ENCODE measurements at places on chromosomes 12 and 14. TPM values are rescaled to one million over a fixed set of nuclear protein-coding genes. Genes with fewer than 3 reads are reported as not detected.

Gene GPR84
- total RNA-seq = not detected

DNA sequence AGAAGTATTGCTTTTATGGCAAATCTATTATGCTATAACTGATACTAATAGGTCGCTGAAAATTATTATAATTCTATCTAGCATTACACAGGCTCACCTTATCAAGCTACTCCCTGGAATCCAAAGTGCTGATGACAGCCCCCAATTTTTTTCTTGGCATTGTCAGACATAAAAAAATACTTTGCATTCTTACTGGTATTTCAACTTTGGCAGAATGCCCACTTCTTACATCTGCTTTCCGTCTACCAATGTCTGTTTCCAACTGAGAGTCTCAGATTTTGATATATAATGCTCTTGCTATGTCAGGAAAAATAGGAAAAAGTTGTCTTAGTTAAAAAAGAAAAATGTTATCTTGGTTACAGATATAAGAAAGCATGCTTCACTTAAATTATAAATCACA is 615.4 kb downstream of the C12orf50 start:
- no peak for DNase-seq

- DNase-seq = no peak
Observed at GRCh38 chr12:69524331-69524630, 54.1 kb downstream of the FRS2 start.

Gene DHRS7
- total RNA-seq = 64.8 TPM

GRCh38 chr14:58118097-58118815 is 33.8 kb downstream of the ARMH4 start:
- DNase-seq = peak; percentile 55

DNA sequence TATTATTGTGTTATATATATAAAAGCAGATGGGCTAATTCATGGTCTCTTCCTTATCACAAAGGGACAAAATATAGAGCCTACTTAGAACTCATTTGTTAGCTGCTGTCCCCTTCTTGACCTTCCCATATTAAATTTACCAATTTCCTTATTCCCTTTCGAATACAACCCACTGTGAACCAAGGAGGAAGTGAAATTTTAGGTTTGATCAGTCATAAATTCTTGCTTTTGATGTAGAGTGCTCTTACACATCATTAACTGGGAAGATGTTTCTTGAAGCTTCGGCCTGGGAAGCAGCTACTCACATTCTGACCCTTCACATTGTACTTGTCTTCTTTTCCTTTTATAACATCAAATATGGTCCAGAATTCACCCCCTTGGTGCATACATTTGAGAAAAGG is 579.0 kb downstream of the LRFN5 start:
- no peak for DNase-seq

DNA sequence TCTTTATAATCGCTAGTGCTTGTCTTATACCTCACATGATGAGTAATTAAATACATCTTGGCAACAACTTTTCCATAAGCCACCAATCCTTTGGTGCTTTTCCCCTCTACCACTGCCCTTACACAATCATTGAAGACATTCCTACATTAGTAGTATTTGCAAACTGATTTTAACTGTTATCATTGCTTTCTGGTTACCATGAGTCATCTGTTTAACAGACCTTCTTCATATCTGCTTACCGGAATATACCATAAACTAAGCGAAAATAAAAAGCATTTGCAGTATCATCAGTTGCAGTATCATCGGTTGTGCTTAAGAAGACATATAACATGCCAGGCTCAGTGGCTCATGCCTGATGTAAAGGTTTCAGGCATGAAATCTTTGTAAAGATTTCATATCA is 54.8 kb upstream of the PLEKHA5 start:
- DNase-seq = no peak

DNA sequence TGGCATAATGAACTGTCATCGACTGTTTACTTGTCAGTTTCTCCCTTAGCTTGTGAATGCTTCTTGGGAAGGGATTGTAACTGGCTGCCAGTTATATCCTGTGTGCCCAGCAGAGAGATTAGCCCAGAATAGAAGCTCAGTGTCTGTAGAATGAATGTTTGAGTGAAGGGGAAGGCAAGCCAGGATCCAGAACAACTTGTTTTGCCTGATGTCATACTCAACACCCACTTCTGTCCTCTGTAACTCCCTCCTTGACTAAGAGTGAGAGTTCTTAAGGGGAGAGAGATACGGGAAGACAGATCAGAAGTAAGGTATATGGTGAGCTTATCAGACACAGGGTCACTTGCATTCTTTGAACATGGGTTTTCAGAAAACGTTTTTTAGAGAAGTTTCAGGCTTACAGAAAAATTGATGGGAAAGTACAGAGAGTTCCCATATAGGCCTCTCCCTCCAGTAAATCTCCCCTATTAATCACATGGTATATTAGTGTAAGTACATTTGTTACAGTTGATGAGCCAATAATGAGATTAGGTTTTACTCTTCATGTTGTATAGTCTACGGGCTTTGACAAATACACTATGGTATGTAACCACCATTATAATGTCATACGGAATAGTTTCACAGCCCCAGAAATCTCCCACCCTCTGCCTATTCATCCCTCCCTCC is 5.6 kb upstream of the SPPL3 start:
- DNase-seq = no peak

Gene RNF212B
- not detected for total RNA-seq

Gene GUCY2C
- 0.17 TPM for total RNA-seq

- no peak for DNase-seq
Observed at GRCh38 chr14:35222872-35223466, 69.2 kb upstream of the PSMA6 start.

- DNase-seq = peak; percentile 36
Observed at GRCh38 chr12:7175493-7175892, 14.0 kb upstream of the PEX5 start.

Gene KRT6A
- total RNA-seq = not detected

- peak; percentile 35 for DNase-seq
Observed at GRCh38 chr12:48001505-48002413, 2.5 kb downstream of the COL2A1 start.

DNA sequence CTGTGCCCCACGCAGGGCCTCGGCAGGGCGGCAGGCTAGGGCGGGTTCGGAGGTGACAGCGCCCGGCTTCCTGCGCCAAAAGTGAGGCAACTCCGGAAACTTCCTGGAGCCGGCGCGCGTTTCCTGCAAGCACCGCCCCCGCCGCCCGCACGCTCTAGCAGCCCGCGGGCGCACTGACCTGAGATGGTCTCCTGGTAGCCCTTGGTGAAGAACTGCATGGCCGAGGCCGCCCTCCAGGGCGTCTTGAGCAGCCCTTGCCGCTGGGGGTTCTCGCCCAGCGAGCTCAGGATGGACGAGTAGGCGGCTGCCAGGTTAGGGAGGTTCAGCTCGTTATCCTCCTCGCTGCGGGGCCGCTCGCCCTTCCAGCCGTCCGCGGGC is 494 bp downstream of the GCH1 start:
- DNase-seq = peak; percentile 68

GRCh38 chr12:67455236-67455635 is 186.1 kb downstream of the CAND1 start:
- DNase-seq = no peak

DNA sequence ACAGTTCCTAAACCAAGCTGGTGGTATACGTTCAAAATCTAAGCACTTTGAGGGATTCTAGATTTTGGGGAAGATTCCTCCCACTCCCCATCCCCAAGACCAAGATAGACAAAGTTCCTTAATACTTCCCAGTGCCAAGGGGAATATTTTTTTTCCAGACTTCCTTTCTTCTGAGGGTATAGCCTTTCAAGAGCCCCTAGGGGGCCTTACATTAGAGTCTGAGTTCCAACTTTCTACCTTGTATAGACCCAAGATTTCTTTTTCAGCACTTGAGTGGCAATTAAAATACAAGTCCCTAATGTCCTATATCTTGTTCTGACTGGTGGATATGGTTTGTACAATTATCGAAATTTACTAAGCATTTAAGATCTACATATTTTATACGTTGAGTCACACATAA is 28.7 kb upstream of the SOS2 start:
- DNase-seq = no peak

DNA sequence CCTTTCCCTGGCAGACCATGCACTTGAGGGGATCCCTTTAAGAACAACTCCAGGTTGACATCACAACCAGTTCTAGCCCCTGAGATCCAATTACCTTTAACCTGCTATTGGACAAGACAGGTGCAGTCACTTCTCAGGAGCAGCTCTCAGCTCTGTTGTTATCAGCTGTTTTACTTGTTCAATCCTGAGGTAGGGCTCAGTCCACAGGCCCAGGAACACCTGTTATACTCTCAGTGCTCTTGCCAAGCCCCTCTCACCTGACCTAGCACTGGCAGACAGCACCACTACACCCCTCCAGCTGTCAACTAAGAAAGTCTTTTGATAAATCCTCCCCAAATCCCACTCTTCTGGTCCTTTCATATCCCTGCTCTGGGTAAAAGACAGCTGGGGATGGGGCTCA is 163.9 kb upstream of the TMTC2 start:
- no peak for DNase-seq

Gene KCNC2
- total RNA-seq = not detected

Gene CLEC9A
- total RNA-seq = not detected

- DNase-seq = no peak
Observed at GRCh38 chr14:104307246-104307626, 168.8 kb downstream of the KIF26A start.

Gene PIP4K2C
- total RNA-seq = 27.5 TPM
